ENCODE measurements at places on chromosomes 4 and X.

GRCh38 chr4:123349421-123350190 lies 47.0 kb upstream of the SPRY1 start:
- no peak for DNase-seq

- DNase-seq, result no peak
Measured at GRCh38 chrX:33909836-33910235, 222.3 kb downstream of the FAM47A start.

DNA sequence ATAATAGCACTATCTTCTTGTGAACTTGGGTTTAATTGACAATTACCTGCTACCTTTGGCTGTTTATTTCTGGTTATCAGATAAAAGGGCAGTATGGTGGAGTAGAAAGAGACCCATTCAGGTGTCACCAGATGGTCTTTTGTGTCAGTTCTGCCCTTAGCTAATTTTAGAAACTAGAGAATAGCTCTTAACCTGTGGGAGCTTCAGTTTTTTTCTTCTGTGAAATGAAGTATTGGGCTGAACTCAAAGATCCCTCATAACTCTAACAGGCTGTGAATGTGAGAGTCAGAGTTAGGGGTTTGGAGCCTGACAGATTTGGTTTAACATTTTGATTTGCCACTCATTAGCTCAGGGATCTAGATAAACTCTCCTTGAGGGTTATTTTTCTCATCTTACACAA lies 335.2 kb downstream of the PPP1R2C start:
- no peak for DNase-seq

- DNase-seq, result no peak
Measured at GRCh38 chr4:118395057-118395644, 42.3 kb upstream of the PRSS12 start.
